Left ventricle myocardium inferior (tissue), 1 donor: ENCODE measurements at places on chromosomes 1 and 21. TPM values are rescaled to one million over a fixed set of nuclear protein-coding genes. Genes with fewer than 3 reads are reported as not detected.

Gene CDK11B
- total RNA-seq = 24.3 TPM

DNA sequence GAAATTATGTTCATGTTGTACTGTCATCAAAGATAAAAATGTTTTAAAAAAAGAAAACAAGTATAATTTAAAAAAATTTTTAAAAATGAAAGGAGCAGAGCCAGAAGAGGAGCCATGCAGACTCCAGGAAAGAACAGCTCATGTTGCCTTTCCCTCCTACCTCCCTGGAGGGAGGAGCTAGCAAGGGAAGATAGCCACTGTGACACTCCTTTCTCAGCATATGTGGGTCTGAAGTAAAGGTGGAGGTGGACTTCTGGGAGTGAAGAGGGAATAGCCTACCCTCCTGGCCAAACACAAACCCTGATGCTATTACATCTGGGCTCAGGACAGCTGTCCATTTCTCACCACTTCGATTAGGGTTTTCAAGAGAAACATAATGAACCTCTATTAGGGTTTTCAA lies 54.2 kb downstream of the SLC2A1 start:
- no peak overlapping the region for H3K4me3 ChIP-seq
- no peak for DNase-seq
- peaks cover 11% of the 10 kb centered on the region for H3K27me3 ChIP-seq
- no peaks in the 10 kb centered on the region for H3K4me1 ChIP-seq
- no peaks in the 10 kb centered on the region for H3K36me3 ChIP-seq

Gene KRTAP20-3
- not detected for total RNA-seq

Gene SIM2
- not detected for total RNA-seq

GRCh38 chr1:93989601-93990000 lies 80.4 kb upstream of the GCLM start:
- H3K4me3 ChIP-seq = no peak overlapping the region
- H3K4me1 ChIP-seq = no peaks in the 10 kb centered on the region
- H3K27me3 ChIP-seq = peaks cover 23% of the 10 kb centered on the region
- no peak for DNase-seq
- no peaks in the 10 kb centered on the region for H3K36me3 ChIP-seq

DNA sequence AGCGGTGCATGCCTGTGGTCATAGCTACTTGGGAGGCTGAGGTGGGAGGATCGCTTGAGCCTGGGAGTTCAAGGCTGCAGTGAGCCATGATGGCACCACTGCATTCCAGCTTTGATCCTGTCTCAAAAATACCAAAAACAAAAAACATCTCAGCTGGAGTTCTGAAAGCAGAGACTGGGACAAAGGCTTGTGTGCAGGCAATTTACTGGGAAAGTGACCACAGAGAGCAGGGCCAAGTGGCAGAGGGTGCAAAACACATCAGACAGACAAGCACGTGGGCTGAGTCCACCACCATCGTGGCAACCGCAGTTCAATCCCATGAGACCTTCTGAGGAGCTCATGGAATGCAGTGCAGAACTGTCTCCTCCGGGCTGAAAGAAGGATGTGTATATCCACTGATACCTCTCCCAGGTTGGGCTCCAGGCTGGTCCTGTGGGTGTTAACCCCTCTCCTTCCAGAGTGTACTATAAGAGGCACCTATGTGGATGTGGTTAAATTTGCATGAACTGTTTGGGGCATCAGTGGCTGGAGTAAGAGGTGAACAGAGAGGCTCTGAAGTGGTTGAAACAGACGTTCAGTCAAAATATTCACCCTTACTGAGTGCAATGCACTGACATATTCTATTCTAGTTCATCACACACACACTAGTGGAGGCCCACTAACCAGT lies 10.8 kb downstream of the PIGP start:
- H3K4me1 ChIP-seq = no peaks in the 10 kb centered on the region
- peaks cover 27% of the 10 kb centered on the region for H3K36me3 ChIP-seq
- H3K4me3 ChIP-seq = no peak overlapping the region
- no peaks in the 10 kb centered on the region for H3K27me3 ChIP-seq
- DNase-seq = no peak
- H3K27ac ChIP-seq = no peak overlapping the region

DNA sequence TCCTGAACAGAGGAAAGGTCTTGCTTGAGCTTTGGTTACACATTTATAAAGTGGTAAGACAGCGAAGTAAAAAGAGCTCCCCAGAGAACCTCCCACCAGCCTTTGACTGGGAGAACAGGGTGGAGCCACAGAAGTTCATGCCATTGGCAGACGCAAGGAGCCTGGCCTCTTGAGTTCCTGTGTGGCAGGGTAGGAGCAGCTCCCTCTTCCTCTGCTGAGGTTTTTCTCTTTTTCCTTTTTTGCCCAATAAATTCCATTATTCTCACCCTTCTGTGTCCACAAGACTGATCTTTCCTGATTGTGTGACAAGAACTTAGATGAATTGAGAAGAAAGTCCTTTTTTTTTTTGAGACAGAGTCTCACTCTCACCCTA lies 4.3 kb downstream of the THEM4 start:
- peaks cover 39% of the 10 kb centered on the region for H3K4me1 ChIP-seq
- DNase-seq = no peak
- no peak overlapping the region for H3K27ac ChIP-seq
- no peak overlapping the region for H3K4me3 ChIP-seq
- no peaks in the 10 kb centered on the region for H3K27me3 ChIP-seq

- H3K4me1 ChIP-seq = peaks cover 54% of the 10 kb centered on the region
- peaks cover 29% of the 10 kb centered on the region for H3K36me3 ChIP-seq
- no peak for DNase-seq
- H3K27ac ChIP-seq = peak overlapping the region; percentile 75
- H3K4me3 ChIP-seq = peak overlapping the region; percentile 44
- H3K27me3 ChIP-seq = no peaks in the 10 kb centered on the region
Measured at GRCh38 chr1:226882187-226882586, 11.8 kb downstream of the PSEN2 start.

GRCh38 chr1:160985723-160986122 lies 31.1 kb upstream of the ITLN2 start:
- peaks cover 32% of the 10 kb centered on the region for H3K27me3 ChIP-seq
- no peak overlapping the region for H3K27ac ChIP-seq
- DNase-seq = no peak
- no peaks in the 10 kb centered on the region for H3K36me3 ChIP-seq
- peaks cover 19% of the 10 kb centered on the region for H3K4me1 ChIP-seq

DNA sequence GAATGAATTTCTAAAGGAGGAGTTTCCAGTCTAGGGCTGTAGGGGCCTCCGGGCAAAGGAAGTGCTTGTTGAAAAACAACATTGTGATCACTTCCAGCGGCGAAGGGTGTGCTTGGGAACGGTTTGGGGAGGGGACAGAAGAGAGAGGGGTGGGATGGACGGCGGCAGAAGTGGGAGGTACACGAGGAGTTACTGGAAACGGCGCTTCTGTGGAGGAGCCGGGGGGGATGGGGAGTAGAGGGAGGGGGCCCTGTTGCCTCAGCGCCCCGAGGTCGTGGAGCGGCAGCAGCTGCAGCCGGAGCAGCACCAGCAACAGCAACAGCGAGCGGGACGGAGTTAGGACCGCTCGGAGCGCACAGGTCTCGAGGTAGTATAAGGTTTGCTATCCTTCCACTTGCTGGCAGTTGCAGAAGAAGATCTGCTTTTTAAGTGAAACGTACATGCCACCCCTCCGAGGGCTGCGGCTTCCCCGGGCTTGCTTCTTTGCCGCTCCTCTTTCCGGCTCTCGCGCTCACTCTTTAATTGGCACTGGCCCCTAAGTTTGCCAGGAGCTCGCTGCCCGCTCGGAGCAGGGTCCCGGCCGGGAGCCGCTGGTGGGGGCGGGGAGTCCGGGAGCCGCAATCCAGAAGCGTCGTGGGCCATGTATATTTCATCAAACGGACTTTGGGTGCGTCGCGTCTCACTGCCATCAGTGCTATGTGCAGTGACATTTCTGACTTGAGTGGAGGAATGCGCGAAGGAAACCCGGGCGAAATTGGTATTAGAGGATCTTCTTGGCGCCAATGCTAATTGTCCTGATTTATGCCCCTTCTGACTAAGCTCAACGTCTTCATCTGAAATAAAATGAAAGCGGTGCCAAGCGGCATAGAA lies 771 bp upstream of the NTNG1 start:
- DNase-seq = no peak
- H3K36me3 ChIP-seq = no peaks in the 10 kb centered on the region
- H3K27ac ChIP-seq = no peak overlapping the region
- H3K4me1 ChIP-seq = peaks cover 27% of the 10 kb centered on the region
- peaks cover 86% of the 10 kb centered on the region for H3K27me3 ChIP-seq
- H3K4me3 ChIP-seq = peak overlapping the region; percentile 64

Gene FAM76A
- 9.9 TPM for total RNA-seq

DNA sequence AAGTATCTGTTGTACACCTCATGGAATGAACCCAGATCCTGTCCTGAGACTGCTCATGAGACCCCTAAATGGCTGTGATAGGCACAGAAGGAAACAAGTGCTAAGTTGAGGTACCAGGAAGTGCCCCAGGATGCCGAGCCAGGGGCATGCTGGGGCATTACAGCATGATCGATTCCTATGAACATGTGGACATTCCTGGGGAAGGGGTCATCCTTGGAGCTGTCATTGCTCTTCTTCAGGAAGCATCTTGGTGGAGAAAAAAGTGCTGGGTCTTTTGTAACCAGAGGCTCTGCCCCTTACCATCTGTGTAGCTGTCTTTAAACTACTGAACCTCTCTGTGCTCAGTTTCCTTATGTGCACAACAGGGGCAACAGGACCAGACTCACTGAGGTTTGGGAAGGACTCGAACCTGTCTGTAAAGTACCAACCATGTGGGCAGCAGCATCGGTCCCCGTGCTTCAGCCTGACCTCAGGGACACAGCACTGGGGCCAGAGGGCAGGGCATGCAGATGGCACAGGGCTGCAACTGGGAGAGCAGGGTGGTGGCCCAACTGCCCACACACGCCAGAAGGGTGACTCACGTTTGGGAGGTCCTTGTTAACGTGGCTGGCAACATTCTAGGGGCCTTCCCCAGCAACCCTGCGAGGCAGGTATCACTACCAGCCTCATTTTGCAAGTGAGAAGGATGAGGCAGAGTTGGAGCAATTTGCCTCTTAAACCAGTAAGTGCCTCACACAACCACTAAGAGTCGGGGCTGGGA lies 142.3 kb upstream of the EDN2 start:
- no peak overlapping the region for H3K27ac ChIP-seq
- no peaks in the 10 kb centered on the region for H3K36me3 ChIP-seq
- peaks cover 21% of the 10 kb centered on the region for H3K4me1 ChIP-seq
- DNase-seq = no peak
- no peaks in the 10 kb centered on the region for H3K27me3 ChIP-seq
- no peak overlapping the region for H3K4me3 ChIP-seq

- no peak overlapping the region for H3K27ac ChIP-seq
- H3K27me3 ChIP-seq = peaks cover 4% of the 10 kb centered on the region
- H3K36me3 ChIP-seq = no peaks in the 10 kb centered on the region
- H3K4me3 ChIP-seq = no peak overlapping the region
- H3K4me1 ChIP-seq = peaks cover 11% of the 10 kb centered on the region
Measured at GRCh38 chr1:160544647-160545046, 21.6 kb upstream of the SLAMF6 start.

DNA sequence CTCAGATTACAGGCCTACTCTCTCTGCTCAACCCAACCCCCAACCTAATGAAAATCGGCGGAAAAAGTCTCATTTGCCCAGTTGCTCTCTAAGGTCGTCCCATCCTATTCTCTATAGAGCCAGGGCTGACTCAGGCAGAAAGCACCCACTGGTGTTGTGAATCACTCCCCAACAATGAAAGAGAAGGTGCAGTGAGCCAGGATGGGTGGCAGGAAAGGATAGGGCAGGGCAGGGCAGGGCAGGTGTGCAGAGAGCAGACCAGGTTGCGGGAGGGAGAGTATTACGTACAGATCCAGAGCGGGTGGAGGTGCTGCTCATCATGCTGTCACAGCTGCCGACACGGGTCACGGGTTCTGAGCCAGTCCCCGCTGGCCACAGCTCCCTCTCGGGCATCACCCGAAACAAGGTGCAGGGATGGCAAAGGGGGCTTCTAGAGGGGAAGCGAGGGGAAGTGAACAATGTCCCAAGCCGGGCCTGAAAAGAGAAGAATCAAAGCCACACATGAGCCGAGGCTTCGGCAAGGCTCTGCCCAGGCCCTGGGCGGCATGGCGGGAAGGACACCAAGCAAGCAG lies 5.3 kb downstream of the C1orf116 start:
- no peak overlapping the region for H3K4me3 ChIP-seq
- H3K36me3 ChIP-seq = no peaks in the 10 kb centered on the region
- peaks cover 64% of the 10 kb centered on the region for H3K4me1 ChIP-seq

DNA sequence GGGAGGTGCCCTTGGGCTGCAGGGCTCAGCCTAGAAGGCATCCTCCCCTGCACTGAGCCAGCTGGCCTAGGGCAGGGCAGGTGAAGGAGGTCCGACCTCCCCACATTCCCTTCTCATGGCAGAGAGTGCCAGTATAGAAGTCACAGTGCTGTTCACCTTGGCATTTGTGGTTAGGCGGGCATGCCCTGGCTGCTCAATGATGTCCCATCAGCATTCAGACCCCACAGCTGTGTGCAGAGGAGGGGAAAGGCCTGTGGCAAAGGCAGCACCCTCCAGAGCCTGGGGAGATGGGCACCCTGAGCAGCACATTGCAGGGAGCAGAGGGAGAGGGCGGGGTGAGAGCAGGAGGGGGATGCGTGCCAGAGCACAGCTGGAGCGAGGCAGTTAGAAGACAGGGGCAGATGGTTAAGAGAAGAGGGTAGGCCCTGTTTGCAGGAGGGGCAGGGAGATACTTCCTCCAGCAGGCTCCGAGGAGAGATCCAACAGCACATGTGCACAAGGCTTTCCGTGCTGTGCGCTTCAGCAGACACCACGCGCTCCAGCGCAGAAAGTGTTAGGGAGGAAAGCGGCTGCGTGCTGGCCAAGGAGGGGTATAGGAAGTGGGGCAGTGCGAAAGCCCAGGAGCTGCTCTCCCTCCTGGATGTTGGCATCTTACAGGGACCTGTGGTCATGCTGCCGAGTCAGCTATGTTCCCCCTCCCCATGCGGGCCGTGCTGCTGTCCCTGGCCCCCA lies 43.7 kb upstream of the COL6A1 start:
- H3K4me1 ChIP-seq = no peaks in the 10 kb centered on the region
- H3K27ac ChIP-seq = no peak overlapping the region

DNA sequence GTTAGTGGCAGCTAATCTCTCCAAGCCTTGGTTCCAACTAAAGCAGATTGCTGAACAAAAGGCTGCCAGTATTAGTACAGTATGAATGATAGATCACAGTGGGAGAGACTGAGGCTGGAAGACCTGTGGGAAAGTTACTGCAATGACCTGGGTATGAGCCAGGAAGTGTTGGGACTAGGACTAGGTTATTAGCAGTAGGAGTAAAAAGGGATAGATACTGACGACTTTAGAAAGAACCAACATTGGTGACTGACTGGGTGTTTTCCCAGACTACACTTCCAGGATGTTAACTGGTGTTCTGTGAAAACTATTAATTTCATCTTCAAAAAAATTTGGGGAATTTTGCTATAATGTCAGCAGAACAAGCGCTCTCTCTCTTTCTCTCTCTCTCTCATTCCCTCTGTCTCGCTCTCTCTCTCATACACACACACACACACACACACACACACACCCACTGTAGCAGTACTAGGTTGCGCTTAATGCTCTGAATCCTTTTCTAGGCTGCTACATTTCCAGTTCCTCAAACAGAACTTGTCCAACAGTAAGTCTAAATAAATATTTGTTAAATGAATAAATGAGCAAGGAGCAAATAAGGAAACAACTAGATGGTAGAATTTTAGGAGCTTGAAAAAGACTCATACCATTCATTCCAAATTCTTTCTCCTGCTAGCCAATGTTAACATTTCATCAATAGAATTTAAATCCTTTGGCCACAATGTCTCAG lies 47.6 kb upstream of the RGS8 start:
- DNase-seq = no peak
- no peak overlapping the region for H3K27ac ChIP-seq

GRCh38 chr1:36446271-36446670 lies 4.0 kb downstream of the OSCP1 start:
- DNase-seq = no peak
- H3K4me3 ChIP-seq = no peak overlapping the region
